Endothelial cell of umbilical vein (primary cell): ENCODE measurements at places on chromosomes 2 and 18.

GRCh38 chr2:224689539-224689938 lies 26.6 kb downstream of the CCDC195 start:
- DNase-seq = no peak

GRCh38 chr2:64049633-64050220 lies 30.5 kb upstream of the VPS54 start:
- DNase-seq = peak; percentile 84

DNA sequence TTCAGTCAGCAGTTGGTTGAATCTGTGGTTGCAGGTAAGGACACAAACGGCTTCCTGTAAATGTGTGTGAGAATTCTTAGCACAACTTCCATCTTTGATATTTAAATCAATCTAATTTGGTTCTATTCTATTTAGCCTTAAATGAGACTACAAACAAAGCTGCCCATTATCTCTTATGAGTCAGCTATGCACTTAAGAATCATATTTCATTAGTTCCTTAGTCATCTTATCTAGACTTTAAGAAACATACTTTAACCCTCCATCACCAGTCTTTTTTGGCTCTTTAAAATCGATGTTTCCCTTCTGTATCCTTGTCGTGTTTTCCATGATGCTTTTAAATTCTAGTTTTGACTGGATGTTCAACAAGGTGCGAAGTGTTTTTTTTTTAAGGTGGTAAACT lies 114.4 kb upstream of the TMEM200C start:
- no peak for DNase-seq

- no peak for DNase-seq
Measured at GRCh38 chr2:24857746-24858145, 62.3 kb downstream of the ADCY3 start.

DNA sequence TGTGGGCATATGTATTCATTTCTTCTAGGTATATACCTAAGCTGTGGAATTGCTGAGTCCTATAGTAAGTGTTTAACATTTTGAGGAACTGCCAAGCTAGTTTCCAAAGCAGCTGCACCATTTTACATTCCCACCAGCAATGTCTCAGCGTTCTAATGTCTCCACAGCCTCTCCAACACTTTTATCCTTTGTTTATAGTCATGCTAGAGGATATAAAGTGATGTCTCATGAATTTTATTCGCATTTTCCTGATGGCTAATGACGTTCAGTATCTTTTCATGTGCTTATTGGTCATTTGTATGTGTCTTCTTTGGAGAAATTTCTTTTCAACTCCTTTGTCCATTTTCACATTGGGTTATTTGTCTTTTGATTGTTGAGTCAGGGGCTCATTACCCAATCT lies 295.2 kb downstream of the NCKAP5 start:
- DNase-seq = no peak

- no peak for DNase-seq
Measured at GRCh38 chr2:1656326-1656960, 87.9 kb downstream of the PXDN start.

DNA sequence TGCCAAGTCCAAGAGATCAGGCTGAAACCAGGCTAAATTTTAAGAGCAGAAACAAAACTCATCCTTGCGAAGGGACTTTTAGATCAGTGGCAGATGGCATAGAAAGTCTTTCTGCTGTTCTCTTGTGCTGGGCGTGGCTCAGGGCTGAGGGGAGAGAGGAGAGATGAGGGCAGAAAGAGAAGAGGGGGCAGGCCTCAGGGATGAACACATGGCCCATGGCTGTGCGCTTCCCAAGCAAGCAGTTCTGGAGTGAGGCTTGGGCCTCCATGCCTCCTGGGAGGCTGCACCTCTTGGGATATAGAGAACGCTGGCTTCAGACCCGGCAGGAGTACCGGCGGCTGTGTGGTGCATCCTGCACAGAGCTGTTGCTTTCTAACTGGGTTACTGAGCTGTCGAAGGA lies 41.0 kb downstream of the HPCAL1 start:
- no peak for DNase-seq
